ENCODE measurements at places on chromosomes 11 and 22.

GRCh38 chr11:133951327-133952198 lies 5.2 kb downstream of the IGSF9B start:
- DNase-seq = no peak

DNA sequence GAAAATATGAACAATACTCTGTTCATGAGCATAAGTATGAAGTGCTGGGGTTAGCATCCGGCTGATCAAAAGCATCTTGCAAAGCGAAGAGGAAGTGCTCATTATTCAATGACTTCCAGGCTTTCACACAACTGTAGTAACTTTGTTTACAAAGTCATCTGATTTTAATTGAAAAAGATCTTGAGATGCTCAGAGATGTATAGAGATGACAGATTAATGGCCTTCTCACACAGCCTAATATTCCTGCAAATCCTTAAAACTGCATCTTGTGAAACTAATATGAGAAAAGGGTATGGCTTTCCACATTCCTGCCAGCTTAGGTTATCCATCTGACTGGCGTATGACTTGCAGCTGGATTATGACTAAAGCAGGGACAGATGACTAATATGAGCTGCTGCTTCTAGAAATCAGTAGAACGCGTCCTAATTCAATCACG lies 125.4 kb downstream of the CASP12 start:
- DNase-seq = no peak

GRCh38 chr11:38952698-38953097 lies 2354.7 kb upstream of the RAG2 start:
- DNase-seq = no peak

- DNase-seq = no peak
Observed at GRCh38 chr22:24893341-24894070, 53.0 kb downstream of the LHFPL7 start.

- no peak for DNase-seq
Observed at GRCh38 chr11:119336744-119337469, 2.6 kb downstream of the RNF26 start.

GRCh38 chr11:115188188-115188897 lies 315.9 kb downstream of the CADM1 start:
- no peak for DNase-seq

DNA sequence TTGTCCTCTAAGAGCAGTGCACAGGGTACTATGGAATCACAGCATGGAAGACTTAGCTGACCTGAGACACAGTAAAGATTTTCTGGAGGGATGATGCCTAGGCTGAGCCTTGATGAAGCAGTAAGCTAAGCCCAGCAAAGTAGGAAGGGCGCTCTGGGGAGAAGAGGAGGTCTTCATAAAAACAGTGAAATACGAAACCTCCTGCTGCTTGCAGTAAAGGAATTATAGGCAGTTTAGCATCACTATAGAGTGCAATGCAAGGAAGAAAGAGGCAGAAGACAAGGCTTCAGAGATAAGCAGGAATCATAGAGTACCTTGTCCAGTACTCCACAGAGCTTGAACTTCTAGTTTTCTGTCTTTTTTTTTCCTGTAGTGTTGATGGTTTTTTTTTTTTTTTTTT lies 555.7 kb upstream of the CADM1 start:
- DNase-seq = no peak

DNA sequence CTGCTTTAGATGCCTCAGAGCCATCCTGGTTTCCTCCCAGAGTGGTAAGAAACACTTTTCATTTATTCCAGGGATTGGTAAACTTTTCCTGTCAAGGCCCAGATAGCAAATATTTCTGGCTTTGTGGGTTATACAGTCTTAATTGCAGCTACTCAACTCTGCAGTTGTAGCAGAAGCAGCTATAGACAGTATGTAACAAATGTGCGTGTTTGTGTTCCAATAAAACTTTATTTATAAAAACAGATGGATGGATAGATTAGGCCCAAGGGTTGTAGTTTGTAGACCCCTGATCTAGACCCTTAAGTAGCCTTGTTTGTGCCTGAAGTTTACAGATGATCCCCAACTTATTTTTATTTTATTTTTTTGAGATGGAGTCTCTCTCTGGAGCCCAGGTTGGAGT lies 17.9 kb downstream of the NNMT start:
- no peak for DNase-seq

- DNase-seq = no peak
Observed at GRCh38 chr22:46352691-46353386, 17.3 kb downstream of the TRMU start.

DNA sequence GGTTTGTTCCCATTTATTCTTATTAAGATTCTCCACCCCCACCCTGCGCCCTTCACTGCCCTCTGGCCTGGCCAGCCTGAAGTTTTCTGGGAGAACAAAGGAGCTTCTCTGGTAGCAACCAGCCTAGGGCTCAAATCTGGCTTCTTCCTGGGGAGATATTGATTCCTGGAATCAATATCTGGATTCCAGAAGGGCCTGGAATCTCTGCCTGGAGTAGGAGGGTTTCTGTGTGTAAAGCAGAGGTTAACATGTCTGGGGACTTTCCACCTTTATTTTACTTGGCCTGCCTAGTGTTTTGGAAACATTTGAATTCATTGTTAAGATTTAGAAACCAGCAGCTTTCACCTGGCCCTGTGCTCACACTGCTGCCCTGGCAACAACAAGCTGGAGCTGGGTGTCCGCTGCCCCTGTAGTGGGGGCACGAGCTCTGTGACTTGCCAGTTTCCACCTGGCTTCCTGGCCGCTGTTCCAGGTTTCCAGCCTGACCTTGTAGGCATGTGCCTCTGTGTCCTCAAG lies 5.5 kb downstream of the C11orf91 start:
- DNase-seq = peak; percentile 28

GRCh38 chr11:75380245-75380644 lies 19.1 kb upstream of the RPS3 start:
- no peak for DNase-seq

GRCh38 chr22:35838855-35839576 lies 121.3 kb downstream of the APOL5 start:
- DNase-seq = peak; percentile 45

GRCh38 chr11:73219396-73220285 lies 1.6 kb downstream of the P2RY2 start:
- DNase-seq = no peak

DNA sequence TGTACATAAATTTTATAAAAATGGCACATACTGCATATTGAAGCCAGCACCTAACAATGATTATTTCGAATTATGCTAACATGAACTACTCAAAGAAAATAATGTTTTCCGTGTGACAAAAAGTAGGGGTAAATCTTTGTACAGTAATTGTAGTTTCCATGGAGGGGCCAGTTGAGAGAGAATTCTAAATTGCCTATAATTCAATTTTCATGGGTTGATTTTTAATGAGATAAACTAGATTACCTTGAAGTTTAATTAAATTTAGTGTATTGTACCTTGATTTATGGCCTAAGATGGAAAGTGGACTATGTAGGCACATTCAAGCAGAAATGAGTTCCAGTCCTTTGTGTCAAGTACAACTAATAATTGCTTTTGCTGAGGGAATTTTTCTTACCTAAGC lies 5.0 kb downstream of the APLP2 start:
- no peak for DNase-seq

DNA sequence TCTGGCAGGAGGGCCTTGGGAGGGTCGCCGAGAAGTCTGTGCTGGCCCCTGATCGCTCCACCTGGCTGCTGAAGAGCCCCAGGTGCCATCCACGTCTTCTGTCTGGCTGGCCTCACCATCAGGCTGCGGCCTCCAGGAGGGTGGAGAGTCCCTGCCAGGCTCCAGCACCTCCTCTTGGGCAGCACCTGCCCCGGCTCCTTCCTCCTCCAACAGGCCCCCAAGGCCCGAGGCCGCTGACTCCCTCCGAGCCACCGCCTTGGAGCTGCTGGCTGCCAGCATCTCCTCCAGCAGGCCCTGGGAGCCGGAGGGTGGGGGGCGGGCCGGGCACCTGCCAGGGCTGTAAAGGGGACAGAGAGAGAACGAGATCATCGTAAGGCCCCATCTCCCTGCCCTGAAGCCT lies 22.3 kb downstream of the TNKS1BP1 start:
- no peak for DNase-seq

DNA sequence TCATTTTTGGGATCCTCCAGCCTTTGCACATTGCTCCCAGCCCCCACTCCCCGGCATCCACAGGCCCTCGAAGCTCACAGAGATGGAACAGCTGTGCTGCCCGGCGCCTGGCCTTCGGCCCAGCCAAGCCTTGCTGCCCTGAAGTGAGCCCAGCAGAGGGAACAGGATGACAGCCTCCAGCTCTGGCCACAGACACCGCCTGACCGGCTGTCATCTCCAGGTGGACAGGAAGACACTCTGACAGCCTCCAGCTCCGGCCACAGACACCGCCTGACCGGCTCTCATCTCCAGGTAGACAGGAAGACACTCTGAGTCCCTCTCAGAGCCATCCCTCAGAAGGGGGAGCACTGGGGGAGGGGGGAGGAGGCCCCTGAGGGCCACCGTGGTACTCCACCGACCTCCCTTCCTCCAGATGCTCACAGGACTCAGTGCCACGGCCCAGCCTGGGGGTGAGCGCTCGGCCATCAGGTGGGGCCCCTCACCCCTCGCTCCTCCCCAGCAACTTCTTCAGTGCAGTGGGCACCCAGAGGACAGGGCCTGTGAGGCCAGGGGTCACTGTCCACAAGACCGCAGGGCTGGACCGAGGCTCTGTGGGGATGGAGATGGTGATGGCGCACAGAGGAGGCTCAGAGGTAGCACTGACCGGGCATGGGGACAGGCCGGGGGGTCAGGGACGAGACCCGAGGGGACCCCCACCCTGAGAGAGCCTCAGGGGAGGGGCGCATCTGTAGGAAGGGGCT lies 58.6 kb downstream of the BRD1 start:
- no peak for DNase-seq

DNA sequence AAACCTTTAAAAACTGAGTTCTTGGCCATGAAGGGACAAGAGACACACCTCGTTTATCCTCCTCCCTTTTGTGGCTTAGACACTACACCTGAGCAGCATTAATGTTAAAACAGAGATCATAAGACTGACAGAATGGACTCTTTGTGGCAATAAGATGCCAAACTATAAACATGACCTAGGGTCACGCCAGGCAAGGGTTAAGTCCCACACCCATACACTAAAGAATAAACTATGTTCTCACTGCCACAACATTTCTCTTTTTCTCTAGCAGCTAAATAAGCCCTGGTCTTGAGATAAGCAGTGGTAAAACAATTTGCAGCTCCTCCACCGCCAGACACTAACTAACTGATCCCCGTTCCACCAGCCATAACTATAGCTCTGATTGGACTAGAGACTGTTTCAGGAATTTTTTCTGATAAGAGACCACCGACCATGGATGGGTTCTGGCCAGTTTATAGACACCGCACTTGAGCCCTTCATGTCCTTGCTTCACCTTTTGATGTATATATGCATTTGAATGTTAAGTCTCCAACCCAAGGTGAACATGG lies 4.9 kb upstream of the SLCO2B1 start:
- DNase-seq = no peak

GRCh38 chr11:76329983-76330382 lies 50.9 kb downstream of the THAP12 start:
- peak; percentile 31 for DNase-seq

- DNase-seq = no peak
Observed at GRCh38 chr11:32387411-32387810, 47.9 kb downstream of the WT1 start.

DNA sequence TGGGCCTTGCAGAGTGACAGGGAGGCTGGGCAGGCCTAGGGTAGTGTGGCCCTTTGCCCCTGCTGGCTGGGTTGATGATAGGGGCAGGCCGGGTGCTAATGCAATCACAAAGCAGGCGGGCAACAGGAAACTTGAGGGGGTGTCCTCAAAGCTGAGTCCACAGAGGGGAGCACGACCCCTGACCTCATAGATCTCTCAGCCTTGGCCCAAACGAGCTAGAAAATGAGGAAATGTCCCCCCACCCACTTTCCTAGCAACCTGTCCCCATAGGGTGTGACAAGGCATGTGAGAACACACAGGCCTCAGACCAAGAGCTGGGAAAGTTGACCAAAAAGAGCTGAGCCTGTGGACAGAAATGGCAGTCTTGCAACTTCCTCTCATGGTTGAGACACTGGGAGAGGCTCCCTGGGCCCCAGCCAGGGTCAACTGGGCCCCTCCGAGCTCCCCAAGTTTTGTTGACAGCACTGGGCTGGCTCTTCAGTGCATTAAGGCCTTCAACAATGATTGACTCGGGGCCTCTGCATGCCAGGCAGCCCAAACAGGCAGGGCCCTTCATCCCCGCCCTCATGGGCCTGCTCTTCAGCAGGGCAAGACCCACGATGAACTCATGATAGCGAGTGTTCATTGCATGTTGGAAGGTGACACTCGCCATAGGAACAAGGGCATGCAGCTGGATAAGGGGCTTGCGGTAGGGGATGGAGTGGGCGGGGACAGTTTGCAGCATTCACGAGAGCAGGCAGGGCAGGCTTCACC lies 9.8 kb upstream of the SPI1 start:
- no peak for DNase-seq

GRCh38 chr11:74493791-74494630 lies 487 bp upstream of the LIPT2 start:
- DNase-seq = no peak

DNA sequence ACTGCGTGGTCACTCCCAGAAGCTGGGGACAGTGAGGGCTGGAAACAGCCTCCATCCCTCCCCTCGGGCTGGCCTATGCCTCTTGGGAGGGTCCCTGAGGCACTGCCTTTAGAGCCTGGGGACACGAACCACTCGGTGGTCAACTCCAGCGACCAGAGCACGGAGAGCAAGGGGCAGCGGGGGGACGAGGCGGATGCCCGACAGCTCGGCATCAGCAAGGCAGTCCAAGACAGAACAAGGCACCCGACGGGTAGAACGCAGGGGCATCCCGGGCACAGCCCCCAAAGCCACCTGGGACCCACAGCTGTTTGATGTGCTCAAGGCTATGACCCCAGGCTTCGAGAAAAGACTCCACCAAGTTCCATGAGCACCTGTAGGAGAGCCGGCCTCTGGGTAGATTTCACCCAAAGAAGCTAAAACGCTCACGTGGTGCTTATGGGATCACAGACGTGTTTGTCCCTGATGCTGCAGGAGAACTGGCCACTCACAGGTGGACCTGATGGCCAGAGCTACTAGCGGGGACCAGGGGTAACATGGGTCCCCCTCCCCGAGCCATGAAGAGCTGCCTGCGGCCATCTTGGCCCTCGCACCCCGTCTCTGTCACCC lies 510 bp upstream of the LSP1 start:
- no peak for DNase-seq

DNA sequence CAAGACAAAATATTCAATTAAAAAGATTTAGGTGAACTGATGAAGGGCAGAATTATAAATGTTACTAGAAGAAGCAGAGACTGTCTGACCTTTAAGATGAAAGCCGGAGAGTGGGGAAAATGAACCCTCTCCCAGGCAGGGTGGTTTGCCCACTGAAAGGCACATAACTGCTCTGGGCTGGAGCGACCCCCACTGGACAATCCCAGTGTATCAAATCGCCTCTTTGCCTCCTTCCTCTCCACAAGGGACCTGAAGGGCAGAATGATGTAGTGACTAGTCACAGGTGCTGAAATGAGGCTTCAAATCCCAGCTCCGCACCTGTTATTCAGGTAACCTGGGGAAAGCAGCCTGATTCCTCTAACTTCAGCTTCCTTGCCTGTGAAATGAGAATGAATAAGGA lies 69.0 kb downstream of the EFCAB6 start:
- no peak for DNase-seq

GRCh38 chr22:27348634-27349033 lies 452.9 kb downstream of the MN1 start:
- DNase-seq = no peak

Data from HepG2 (cell line).